ENCODE measurements at places on chromosomes 1 and 21. TPM values are rescaled to one million over a fixed set of nuclear protein-coding genes. Genes with fewer than 3 reads are reported as not detected.

Gene GPR61
- total RNA-seq: not detected

Gene FAM151A
- total RNA-seq: not detected

Gene GNAT2
- total RNA-seq: not detected

Gene NCDN
- 24.8 TPM for total RNA-seq

Gene VHLL
- total RNA-seq: not detected

Gene SPATA46
- not detected for total RNA-seq
